Memory B cell (primary cell): ENCODE measurements at places on chromosomes 16 and 17.

DNA sequence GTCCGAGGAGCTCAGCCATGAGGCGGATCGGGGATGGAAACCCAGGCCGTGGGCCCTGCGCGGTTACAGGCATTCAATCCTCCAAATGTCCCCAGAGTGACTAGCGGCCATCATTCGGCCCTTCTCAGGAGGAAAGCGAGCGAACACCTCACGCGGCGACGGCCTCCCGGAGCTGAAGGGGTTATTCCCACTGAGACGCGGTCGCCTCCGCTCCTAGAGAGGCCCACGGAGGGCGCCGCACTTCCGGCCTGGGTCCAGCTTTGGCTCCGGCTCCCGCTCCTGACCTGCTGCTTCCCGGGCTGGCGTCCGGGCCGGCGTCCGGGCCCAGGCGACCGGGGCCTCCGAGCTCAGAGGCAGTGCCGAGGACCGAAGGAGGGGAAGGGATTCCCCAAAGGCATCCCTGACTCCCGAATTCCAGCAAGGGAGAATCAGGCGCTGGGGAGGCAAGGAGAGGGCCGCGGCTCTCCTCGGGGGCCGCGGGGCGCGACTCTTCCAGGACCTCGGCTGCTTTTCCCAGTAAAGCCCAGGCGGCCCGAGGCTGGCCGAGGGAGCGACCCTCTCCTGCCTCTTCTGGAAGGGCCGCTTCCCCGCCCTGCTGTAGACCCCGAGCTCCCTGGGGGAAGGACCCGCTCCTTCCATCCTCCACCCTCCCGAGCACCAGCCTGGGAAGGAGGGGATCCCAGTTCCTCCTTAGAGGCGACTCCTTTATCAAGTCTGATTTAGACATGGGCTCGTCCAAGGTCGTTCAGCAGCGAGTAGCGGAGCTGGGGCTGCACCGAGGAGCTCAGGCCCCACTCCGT is 18.6 kb upstream of the ZNF629 start:
- no peak for DNase-seq

DNA sequence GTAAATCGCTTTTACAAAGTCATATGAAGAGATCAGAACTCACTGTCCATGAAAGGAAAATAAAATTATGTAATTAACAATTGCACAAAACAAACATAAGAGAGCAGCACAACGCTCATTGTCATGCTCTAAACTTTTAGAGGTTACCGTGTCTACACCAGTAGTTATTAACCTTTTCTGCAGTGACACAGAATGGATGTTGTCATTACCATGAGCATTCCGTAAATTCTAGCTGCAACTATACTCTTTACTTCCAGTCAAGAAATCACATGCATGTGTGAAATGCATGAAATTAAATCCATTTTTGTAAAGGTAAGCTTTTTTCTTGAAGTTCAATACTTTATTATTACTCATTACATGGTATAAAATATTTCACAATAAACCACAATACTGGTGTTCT is 38.2 kb downstream of the USP32 start:
- no peak for DNase-seq

DNA sequence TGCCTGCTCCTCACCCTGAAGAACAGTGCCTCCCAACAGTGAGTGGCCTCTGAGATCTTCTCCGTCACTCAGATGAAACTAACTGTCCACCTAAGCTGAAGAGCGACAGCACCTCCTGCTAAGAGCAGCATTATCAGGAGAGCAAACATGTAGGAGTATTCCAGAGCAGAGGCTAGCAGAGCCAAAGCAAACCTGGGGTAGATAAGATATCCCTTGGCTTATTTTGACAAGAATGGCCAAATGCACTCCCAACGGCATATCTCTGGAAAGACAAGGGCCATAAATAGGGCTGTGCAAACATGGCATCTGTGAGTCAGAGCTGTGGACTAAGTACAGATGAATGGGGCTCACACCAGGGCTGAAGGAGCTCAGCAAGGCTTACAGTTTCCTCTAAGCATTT is 96.3 kb downstream of the NDEL1 start:
- DNase-seq: no peak

- DNase-seq: no peak
Observed at GRCh38 chr17:44865931-44866330, 18.2 kb downstream of the HIGD1B start.

GRCh38 chr17:1109606-1110540 is 69.9 kb downstream of the ABR start:
- no peak for DNase-seq

- DNase-seq: no peak
Observed at GRCh38 chr17:40561294-40561870, 3.9 kb downstream of the CCR7 start.

- no peak for DNase-seq
Observed at GRCh38 chr17:70420861-70421445, 251.6 kb downstream of the KCNJ2 start.

- no peak for DNase-seq
Observed at GRCh38 chr16:48321317-48322036, 63.7 kb downstream of the SIAH1 start.

DNA sequence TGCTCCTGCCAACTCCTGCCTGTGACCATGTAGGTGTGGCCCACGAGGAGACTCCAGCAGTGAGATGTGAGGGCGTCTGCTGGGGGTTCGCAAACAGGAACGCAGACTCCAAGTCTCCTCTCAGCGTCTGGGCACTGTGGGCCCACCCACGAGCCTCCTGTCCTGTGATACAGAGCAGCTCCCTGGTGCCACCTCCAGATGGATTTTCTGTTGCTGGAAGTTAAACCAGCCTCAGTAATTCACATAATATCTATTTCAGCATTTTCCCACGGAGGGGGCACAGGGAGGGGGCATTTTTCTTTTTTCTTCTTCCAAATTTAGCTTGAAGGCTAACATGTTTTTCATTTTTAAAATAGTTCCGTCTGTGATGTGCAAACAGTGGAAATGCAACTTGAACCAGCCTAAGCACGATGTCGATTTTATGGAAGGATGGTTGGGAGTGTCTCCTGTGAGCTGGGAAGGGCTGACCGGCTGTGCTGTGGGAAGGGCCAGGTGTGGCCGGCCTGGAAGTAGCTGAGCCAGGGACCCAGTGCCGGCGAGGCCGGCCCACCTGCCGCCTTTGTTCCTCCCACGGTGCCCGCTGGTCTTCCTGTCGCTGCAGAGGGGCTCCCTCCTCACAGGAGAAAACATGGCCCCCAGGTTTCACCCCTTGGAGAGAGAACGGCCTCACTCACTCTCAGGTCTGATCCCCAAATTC is 3.9 kb upstream of the RAB40B start:
- DNase-seq: no peak

DNA sequence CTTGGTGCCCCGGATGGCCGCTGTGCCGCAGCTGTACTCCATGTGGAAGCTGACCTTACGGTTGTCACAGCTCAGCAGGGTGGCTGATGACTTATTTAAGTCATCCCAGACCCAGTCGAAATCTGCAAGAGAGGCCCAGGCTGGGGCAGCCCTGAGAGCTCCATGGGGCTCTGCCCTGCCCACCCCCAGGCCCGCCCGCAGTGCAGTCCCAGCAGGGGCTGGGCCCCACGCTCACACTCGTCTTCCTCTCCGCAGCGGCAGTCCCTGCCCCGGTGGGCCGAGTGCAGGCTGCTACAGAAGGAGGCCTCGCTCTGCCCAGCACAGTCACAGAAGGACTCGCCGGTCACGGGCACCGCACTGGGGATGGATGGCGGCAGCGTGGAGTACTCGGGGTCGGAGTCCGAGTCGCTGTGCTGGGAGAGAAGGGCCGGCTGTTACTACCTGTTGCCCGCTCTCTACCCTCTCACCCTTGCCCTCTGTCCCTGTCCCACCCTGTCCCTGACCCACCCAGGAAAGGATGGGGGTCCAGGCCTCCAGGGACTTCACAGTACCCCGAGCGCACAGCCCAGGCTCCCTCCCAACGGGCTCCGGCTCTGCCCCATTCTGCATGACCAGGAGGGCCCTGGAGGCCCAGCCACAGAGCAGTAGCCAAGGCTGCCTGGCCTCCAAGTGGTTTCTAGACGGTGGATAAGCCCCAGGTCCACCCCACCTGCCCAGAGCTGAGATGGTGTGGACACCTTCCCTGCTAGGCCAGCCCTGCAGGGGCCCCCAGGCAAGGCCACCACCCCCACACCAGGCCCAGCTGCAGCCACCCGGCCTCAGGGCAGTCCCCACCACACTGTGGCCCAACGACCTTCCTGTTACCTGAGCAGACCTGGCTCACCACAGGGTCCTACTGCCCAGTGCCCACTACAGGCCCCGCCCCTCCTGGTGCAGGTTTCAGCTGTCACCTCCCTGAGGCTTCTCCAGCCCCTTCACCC is 3.9 kb downstream of the SPSB3 start:
- DNase-seq: no peak

GRCh38 chr17:42779936-42780850 is at the start of gene WNK4:
WNK4 (plus strand) TSS chr17:42780610; CDS start chr17:42780699, 89 bp downstream.
- DNase-seq: no peak

DNA sequence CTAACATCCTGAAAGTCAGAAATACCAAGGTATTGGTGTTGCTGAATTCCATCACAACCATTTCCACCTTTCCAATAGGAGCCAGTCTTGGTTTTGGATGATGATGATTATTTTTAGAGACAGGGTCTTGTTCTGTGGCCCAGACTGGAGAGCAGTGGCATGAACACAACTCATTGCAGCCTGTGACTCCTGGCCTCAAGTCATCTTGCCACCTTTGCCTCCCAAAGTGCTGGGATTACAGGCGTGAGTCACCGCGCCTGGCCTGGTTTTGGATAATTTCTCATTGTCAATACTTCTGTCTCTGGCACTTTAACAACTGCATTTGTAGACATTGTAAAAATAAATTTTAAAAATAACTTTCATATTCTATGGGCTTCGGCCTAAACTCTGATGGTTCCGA is 22.6 kb downstream of the STAT5B start:
- no peak for DNase-seq

GRCh38 chr17:17830740-17831207 is 6.0 kb downstream of the SREBF1 start:
- no peak for DNase-seq

- no peak for DNase-seq
Observed at GRCh38 chr16:64174327-64174726, 947.5 kb downstream of the CDH11 start.
